ENCODE measurements at places on chromosomes 16 and 17.
A peak's percentile ranks its signal among the peaks of the same experiment; 100 is the strongest.

- peak; percentile 44 for DNase-seq
Observed at GRCh38 chr16:75377729-75378386, 55.4 kb downstream of the CFDP1 start.

- DNase-seq, result no peak
Observed at GRCh38 chr17:78986649-78987328, 7.1 kb upstream of the LGALS3BP start.

- DNase-seq, result no peak
Observed at GRCh38 chr17:17701112-17701511, 19.9 kb downstream of the RAI1 start.

- DNase-seq, result peak; percentile 58
Observed at GRCh38 chr16:67447508-67448076, 16.7 kb downstream of the HSD11B2 start.

GRCh38 chr17:77468897-77469296 is 328.1 kb downstream of the SEC14L1 start:
- no peak for DNase-seq

DNA sequence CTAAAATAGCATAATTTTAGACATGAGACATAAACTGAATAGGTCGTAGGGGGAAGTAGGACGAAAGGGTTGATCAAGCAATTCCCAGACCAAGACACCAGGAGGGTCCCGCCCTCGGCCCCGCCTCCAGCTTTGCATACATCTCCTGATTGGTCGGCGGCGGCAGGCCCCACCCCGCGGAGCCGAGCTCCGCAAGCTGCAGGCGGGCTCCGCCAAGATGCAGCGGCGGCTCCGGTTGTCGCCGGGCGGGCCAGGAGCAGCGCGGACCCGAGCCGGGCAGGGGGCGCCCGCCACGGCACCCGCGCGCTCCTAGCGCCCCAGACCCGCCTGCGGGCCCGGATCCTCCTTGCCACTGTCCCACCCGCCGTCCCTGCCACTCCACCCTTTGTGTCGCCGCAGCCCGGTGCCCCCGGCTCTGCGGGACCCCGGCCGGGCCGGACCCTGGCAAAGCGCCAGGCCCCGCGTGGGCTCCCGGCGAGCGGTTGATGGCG is at the start of gene CDR2L:
TSS of gene CDR2L (plus strand) at position 215 of the 491 bp plus-strand sequence. CDS start 412 bp downstream, outside the sequence.
- DNase-seq, result peak; percentile 96

DNA sequence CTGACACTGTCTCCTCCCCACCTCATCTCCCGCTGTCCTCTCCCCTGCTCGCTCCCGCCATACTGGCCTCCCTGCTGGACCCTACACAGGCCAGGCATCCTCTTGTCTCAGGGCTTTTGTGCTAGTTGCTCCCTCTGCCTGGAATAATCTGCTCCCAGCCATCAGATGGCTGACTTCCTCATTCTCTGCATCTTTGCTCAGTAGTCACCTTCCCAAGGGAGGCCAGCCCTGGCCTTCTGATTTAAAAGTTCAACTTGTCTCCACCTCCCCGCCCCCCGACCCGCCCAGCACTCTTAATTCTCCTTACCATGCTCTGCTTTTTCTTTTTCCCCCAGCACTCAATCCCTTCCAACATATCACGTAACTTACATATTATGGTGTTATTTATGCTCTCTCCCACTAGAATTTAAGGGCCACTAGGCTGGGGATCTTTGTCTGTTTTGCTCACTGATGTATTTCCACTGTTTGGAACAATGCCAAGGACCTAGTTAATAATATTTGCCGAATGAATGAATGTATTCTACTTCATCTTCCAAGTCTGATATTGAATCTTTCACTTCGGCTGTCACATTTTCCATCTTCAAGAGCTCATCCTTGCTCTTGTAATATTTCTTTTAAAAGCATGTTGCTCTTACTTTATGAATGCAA is 178.3 kb downstream of the CDK5R1 start:
- no peak for DNase-seq

GRCh38 chr17:7046127-7046724 is 2.3 kb upstream of the SLC16A11 start:
- DNase-seq, result no peak

GRCh38 chr16:67961551-67961957 is 6.9 kb downstream of the SLC12A4 start:
- no peak for DNase-seq

GRCh38 chr16:84236671-84237070 is 3.1 kb downstream of the KCNG4 start:
- DNase-seq, result no peak

DNA sequence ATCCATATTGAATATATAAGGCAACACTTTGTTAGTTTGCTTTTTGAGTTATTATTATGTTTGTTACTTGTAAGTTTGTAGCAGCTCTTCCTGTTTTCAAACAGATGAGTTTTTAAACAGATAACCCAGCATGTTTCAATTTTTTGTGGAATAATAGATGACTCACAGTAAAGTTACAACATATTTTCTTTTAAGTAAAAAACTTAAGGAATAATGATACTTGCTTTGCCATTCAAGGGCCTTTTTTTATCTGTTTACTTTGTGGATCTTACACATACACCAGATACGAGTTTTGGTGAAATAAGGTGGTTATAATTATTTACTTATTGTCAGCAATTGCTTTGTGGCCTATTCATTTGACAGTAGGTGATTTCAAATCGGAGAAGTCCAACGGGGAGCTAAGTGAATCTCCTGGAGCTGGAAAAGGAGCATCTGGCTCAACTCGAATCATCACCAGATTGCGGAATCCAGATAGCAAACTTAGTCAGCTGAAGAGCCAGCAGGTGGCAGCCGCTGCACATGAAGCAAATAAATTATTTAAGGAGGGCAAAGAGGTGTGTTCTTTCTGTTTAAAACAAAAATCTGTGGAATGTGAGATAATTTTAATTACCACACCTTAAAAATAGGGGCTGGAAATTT is 66.3 kb downstream of the BPTF start:
- no peak for DNase-seq

DNA sequence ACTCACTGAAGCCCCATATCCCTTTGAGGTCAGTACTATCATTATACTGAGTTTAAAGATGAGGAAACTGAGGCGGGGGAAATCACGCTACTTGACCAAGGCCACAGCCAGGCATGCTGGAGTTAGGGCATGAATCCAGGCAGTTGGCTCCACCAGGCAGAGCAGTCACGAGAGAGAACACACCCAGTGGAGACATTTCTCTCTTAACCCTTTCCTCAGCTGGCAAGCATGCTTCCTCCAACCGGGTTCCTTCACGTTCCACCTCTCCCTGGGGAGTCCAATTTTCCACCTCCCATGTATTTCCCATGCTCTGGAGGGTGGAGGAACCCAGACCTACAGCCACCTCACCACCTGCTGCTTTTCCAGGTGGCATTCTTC is 32.8 kb downstream of the VAC14 start:
- no peak for DNase-seq

DNA sequence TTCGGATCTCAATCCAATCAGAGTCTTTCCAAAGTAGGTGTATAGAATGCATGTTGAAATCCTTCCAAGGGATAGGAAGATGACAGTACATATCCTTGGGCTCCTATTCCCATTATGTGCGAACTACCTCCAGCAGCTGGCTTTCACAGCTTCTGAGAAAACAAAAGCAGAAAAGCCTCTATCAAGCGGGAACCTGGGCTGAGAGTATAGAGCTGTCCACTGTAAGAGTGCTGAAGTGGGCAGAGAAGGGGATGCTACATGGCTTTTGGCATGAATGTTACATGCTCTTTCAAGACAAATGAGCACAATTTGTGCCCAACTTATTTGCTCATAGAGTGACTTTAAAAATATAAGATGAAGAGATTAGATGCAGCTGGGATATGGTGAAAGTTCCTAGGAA is 993.5 kb downstream of the CDH8 start:
- DNase-seq, result no peak

DNA sequence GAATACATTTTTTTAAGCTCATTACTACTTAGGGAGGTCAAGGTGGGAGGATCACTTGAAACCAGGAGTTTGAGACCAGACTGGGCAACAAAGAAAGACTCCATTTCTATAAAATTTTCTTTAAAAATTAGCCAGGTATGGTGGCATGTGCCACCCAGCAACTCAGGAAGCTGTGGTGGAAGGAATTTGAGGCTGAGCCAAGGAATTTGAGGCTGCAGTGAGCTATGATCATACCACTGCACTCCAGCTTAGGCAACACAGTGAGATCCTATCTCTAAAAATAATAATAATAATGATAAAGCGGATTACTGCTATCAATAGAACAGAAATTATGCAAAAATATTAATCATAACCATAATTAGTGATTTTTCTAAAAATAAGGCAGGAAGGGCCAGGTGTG is 170.3 kb downstream of the COPRS start:
- DNase-seq, result no peak

GRCh38 chr16:61858988-61859387 is 177.2 kb downstream of the CDH8 start:
- no peak for DNase-seq

GRCh38 chr16:79012671-79013434 is 587.7 kb downstream of the MAF start:
- no peak for DNase-seq

- no peak for DNase-seq
Observed at GRCh38 chr16:986925-987582, 5.5 kb downstream of the SOX8 start.

DNA sequence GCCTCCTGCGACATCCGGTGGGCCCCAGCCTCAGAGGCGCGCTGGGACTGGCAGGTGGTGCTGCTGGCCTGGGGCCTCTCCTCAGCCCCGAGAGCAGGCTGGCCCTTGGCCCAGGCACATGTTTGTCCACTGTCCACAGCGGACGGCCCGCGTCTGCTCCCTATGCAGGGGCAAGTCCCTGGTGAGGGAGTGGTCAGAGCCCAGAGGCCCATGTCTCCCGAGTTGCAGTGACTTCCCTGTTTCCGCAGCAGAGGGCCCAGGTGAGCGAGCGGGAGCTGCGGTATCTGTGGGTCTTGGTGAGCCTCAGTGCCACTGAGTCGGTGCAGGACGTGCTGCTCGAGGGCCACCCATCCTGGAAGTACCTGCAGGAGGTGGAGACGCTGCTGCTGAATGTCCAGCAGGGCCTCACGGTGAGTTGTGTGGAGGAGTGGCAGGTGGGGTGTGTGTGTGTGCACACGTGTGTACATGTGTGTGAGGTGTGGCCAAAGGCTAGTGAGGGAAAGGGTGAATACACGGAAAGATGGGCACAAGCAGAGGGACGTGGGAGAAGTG is 10.4 kb downstream of the IL34 start:
- no peak for DNase-seq

GRCh38 chr17:39861235-39861634 is 2.9 kb downstream of the IKZF3 start:
- DNase-seq, result no peak

DNA sequence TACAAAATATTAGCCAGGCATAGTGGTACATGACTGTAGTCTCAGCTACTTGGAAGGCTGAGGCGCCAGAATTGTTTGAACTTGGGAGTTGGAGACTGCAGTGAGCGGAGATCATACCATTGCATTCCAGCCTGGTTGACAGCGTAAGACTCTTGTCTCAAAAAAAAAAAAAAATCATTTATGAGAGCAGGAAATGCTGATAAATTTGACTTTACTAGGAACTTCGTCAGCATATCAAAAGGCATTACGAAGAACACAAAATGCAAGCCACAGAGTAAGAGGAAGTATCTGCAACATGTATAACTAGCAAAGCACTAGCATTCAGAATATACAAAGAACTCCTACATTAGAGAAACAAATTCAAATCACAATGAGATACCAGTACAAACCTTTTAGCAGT is 279.3 kb downstream of the ZFHX3 start:
- DNase-seq, result no peak

- peak; percentile 66 for DNase-seq
Observed at GRCh38 chr17:50194140-50194933, 7.1 kb downstream of the COL1A1 start.

GRCh38 chr17:30323262-30323894 is 10.5 kb downstream of the TMIGD1 start:
- DNase-seq, result no peak

DNA sequence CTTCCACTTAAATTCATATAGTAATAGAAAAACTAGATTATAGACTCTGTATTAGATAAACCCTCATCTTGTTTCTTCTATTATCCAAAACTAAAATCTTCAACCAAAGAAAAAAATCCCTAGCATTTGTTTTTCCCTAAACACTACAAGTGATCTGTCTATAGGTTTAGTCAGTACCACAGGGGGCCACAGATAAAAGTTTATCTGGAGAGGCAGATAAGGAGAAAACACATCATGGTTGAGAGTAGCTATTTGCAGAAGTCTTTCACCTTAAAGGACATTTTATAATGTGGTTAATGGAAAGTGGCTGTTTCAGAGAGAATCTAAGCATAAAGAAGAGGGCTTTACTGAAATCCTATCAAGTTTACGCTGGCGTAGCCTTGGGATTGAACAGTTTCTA is 160.1 kb downstream of the CDK5R1 start:
- no peak for DNase-seq

- no peak for DNase-seq
Observed at GRCh38 chr16:84454611-84455010, 49.8 kb downstream of the MEAK7 start.

GRCh38 chr16:85880861-85881260 is 18.1 kb upstream of the IRF8 start:
- no peak for DNase-seq

GRCh38 chr16:73116576-73116975 is 68.6 kb upstream of the ZFHX3 start:
- no peak for DNase-seq

DNA sequence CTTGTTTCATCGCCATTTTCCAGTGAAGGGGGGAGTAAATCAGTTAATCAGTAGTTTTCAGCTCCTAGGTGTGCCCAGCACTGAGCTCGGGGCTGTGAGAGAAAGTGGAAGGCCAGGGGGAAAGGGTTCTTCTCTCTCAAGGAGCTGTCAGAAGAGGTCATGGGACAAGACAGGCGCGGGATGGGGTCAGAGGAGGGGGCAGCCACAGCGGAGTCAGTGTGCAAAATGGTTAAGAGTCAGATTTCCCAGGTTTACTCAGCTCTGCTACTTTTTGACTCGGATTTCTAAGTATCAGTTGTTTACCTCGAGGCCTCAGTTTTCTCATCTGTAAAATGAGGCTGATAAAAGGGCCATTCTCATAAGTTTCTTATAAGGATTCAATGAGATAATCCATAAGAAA is 4.3 kb upstream of the XYLT1 start:
- DNase-seq, result no peak

DNA sequence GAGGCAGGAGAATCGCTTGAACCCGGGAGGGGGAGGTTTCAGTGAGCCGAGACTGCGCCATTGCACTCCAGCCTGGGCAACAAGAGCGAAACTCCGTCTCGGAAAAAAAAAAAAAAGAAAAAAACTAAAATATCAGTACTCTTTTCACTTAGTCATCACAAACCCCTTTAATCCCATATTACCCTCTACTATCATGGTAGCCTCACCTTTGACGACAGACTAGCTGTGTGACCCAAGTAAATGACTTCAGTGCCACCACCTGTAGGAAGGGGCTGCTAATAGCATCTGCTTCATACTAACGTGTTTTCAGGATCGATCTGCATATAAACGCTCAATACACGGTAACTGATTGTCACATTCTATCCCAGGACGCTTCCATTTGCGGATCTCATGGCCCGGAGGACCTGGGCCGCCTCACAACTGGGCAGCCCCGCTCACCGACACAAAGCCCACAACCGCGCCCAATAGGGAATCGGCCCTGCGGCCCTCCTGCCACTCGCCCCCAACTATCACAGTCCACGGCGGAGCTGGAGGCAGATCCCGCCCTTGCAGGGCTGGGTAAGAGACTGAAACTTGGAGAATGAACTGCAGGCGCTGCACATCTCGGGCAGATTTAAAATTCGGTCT is 1.1 kb upstream of the ZNF263 start:
- DNase-seq, result no peak
